GM12878 (cell line): ENCODE measurements at places on chromosomes 3 and 15. TPM values are rescaled to one million over a fixed set of nuclear protein-coding genes. Genes with fewer than 3 reads are reported as not detected.

DNA sequence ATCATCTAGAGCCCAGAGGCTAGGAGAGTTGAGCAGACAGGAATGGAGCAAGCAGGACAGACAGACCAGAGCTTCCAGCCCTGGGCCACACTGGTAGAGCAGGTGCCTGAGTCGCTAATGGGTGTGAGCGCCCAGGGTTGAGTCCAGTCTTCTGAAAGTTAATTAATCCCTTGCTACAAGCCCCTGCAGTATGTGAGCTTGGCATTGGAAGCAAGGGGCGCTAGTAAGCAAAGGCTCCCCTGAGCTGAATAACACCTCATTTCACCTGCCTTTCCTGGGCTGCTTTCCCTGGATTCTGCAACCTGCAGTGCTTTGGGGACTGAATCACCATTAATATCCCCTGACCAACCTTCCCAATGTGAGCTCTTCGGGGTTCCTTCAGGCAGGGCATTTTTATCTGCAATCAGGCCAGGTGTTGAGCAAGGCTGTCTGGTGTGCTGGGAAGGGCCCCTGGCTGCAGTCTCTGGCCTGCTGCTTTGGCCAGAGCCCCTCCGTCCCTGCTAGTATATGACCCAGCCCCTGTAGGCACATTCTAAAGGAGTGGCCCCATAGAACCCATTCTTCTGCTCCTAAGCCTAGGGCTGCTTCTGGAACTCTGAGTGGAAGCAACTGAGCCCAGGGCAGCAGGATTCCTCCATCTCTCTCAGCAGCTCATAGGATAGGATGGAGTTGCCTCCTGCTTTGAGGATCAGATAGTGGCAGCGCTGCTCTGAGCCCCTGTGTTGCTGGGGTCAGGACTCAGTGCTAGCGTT is 45.1 kb upstream of the EPHB1 start:
- DNase-seq: no peak
- H3K27me3 ChIP-seq: peaks cover 2% of the 10 kb centered on the region; the same call in 1 of the 2 replicates
- no peak overlapping the region for H3K4me3 ChIP-seq
- H3K27ac ChIP-seq: no peak overlapping the region
- no peaks in the 10 kb centered on the region for H3K36me3 ChIP-seq
- H3K4me1 ChIP-seq: no peaks in the 10 kb centered on the region

Gene RAB6B
- polyA plus RNA-seq: 0.10 and 0.16 TPM in 2 replicates

DNA sequence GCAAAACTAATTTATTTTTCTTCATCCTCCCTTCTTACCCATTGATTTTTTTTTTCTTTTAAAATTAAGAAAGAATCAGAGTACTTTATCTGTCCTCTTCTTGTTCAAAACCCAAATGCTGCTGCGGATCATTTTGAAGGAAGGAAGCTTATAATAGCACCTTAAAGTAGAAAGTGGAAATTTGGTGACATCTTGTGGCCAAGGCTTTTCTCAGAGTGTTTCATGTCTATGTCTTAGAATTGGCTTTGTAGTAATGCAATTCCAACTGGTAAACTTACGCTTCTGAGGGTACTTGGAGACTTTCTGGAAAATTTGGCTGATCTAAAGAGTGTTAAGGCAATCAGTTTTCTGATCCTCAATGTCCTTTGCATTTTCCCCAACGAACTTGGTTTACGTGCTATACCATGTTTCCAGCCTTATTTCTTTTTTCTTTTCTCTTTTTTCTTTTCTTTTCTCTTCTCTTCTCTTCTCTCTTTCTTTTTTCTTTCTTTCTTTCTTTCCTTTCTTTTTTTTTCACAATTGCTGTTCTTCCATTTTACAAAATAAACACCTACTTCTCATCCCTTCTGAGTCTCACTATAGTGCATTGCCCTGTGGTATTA is 30.7 kb downstream of the C3orf38 start:
- H3K4me1 ChIP-seq: no peaks in the 10 kb centered on the region
- H3K4me3 ChIP-seq: no peak overlapping the region
- DNase-seq: peak; percentile 27
- H3K27me3 ChIP-seq: no peaks in the 10 kb centered on the region

Gene LRRN1
- not detected in 2 replicates for polyA plus RNA-seq

- H3K27me3 ChIP-seq: no peaks in the 10 kb centered on the region
- no peak overlapping the region for H3K4me3 ChIP-seq
- no peak for DNase-seq
- peak overlapping the region; percentile 41; the same call in 1 of the 2 replicates for H3K27ac ChIP-seq
- H3K36me3 ChIP-seq: no peaks in the 10 kb centered on the region
- H3K4me1 ChIP-seq: peaks cover 32% of the 10 kb centered on the region
Measured at GRCh38 chr3:137065381-137065780, 107.6 kb downstream of the IL20RB start.

- no peaks in the 10 kb centered on the region for H3K4me1 ChIP-seq
- no peak for DNase-seq
- H3K36me3 ChIP-seq: no peaks in the 10 kb centered on the region
- peak overlapping the region; percentile 82 for H3K4me3 ChIP-seq
Measured at GRCh38 chr3:8962226-8962861, 928 bp downstream of the RAD18 start.

DNA sequence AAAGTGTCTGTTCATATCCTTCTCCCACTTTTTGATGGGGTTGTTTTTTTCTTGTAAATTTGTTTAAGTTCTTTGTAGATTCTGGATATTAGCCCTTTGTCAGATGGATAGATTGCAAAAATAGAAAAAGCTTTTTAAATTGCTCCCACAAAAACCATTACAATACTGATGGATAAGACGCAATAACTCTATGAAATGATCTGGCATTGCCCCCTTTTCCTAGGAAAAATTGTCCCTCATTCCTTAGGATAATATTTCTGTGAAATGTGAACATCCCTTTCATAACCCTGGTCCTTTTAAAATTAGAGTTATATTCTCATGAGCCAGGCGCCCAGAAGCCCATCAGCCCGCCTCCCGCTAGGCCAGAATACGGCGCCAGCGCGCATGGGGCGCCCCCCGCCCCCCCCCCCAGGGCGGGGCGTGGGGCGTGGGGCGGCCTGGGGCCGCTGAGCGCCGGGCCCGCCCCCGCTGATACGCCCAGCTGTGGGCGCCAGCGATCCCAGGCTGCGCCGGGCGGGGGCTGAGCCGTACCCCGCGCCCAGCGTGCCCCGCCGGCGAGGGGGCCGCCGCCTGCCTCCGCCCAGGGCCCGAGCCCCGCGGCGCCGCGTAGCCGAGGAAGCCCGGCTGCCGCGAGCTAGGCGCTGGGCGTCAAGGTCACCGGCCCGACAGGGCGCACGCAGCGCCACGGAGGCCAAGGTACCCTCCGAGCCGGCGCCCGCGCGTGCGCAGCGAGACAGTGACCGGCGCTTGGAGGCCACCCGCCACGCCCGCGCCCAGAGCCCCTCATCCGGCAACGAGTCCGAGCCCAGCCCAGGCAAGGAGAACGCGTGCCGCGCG is 11.1 kb upstream of the ROPN1B start:
- no peak for DNase-seq
- H3K4me3 ChIP-seq: no peak overlapping the region
- H3K27ac ChIP-seq: no peak overlapping the region
- H3K27me3 ChIP-seq: no peaks in the 10 kb centered on the region
- H3K36me3 ChIP-seq: no peaks in the 10 kb centered on the region
- H3K4me1 ChIP-seq: no peaks in the 10 kb centered on the region

GRCh38 chr15:90402767-90403166 is 14.7 kb downstream of the IQGAP1 start:
- peaks cover 13% of the 10 kb centered on the region; the same call in 1 of the 2 replicates for H3K4me1 ChIP-seq
- no peak overlapping the region for H3K27ac ChIP-seq
- no peaks in the 10 kb centered on the region for H3K36me3 ChIP-seq
- no peak for DNase-seq
- no peak overlapping the region for H3K4me3 ChIP-seq
